WTC11 (cell line): ENCODE measurements at places on chromosomes 4 and X. TPM values are rescaled to one million over a fixed set of nuclear protein-coding genes. Genes with fewer than 3 reads are reported as not detected.

- DNase-seq = no peak
These were observed 23.4 kb downstream of the ABHD18 start for GRCh38 chr4:127988638-127989037.

- DNase-seq = no peak
These were observed 151.0 kb downstream of the C4orf33 start for GRCh38 chr4:129246910-129247461.

DNA sequence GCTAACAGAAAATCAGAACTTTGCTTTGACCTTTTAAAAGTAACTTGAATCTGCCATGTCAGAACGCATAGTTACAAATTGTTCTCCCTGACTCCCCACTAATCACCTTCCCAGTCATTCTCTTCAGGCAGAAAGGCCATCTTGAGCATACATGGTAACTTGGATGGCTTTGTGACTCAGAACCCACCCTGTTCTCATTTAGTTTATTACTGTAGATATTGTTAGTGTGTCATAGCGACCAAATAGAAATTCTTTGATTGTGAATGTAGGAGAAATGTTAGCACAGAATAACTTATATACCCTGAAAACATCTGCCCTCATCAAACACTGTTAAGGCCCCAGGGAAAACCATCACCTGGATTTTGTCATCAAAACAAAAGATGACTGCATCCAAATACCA lies 382.0 kb downstream of the MAGEB5 start:
- DNase-seq = no peak

CT45A3 gene
- not detected in 3 replicates for total RNA-seq

- DNase-seq = no peak
These were observed 526.5 kb downstream of the TRIML1 start for GRCh38 chr4:188665491-188666457.

DNA sequence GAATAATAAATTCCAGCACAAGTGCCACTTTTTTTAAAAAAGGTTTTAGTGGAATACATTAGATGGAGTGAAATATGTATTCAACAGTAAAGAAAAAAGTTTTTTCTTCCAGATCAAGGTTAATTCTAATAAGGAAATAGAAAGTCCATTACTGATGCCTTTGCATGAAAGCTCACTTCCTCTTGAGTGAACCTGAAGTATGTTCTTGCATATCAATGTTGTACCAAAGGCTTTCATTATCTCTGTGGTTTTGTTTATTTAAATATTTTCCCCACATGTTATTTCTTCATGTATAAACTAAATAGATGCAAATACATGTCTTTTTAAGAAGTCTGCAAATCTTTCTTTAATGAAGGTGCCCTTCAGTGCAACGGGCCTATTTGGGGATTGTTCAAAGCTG lies 307.9 kb downstream of the C4orf33 start:
- DNase-seq = no peak
